Activated CD4-positive, alpha-beta T cell treated with anti-CD3 and anti-CD28 coated beads, Interleukin-2, amount 10 ng/mL, durations not matched to agents 7 days and 5 days (primary cell): ENCODE measurements at places on chromosomes 1 and 21.

DNA sequence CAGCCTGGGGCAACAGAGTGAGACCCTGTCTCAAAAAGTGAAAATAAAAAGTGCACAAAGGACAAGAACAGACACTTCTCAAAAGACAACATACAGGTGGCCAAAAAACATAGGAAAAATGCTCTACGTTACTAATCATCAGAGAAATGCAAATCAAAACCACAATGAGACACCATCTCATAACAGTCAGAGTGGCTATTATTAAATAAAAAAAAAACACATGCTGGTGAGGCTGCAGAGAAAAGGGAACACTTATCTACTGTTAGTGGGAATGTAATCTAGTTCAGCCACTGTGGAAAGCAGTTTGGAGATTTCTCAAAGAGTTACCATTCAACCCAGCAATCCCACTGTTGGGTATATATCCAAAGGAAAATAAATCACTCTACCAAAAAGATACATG is 173.2 kb downstream of the SMYD3 start:
- H3K27ac ChIP-seq = no peak overlapping the region
- DNase-seq = no peak
- no peaks in the 10 kb centered on the region for H3K27me3 ChIP-seq
- H3K4me3 ChIP-seq = no peak overlapping the region
- H3K4me1 ChIP-seq = peaks cover 23% of the 10 kb centered on the region
- peaks cover 20% of the 10 kb centered on the region for H3K36me3 ChIP-seq

DNA sequence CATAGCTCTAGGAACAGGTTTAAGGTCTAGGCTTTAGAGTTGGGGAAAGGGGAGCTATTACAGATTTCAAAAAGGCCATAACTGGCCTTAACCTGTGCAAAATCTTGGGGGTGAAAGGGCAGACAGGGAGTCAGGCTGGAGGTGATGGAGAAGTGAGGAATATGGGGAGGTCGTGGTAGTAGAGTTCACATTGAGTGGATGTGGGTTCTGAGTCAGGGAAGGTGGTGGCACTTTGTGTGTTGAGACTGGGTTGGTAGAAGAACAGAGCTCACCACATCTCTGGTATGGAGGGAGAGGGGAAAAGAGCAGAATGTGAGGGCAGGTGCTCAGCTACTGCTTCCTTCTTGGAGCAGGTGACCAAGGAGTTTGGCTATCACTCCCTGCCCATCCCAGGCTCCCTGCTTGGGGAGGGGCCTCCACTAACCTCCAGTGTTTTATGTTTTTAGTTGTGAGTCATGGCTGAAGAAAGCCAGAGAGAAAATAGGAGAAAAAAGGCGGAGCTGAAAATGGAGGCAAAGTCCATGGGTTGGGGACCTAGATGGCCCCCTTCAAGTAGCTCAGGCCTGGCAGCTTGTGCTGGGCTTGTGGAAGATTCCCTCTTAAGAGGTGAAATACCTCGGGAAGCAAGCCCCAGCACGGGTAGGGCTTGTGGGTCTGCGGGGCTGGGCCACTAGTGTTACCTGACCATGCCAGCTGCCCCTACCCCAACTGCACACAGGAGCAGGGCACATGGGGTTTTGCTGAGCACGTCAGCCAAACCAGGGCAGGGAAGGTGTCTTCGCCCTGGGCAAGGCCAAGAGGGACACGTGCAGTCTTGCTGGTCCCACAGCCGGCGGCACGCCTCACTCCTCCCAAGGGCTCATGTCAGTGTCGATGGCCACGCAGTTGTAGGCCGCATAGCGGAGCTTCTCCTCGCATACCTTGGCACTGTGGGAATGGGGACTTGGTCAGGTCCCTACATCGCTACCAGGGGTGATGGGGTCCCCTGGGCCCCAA is 8.2 kb downstream of the HECTD3 start:
- peaks cover 9% of the 10 kb centered on the region for H3K4me1 ChIP-seq
- H3K36me3 ChIP-seq = peaks cover 34% of the 10 kb centered on the region
- H3K4me3 ChIP-seq = no peak overlapping the region
- H3K27ac ChIP-seq = no peak overlapping the region
- no peaks in the 10 kb centered on the region for H3K27me3 ChIP-seq
- DNase-seq = no peak

DNA sequence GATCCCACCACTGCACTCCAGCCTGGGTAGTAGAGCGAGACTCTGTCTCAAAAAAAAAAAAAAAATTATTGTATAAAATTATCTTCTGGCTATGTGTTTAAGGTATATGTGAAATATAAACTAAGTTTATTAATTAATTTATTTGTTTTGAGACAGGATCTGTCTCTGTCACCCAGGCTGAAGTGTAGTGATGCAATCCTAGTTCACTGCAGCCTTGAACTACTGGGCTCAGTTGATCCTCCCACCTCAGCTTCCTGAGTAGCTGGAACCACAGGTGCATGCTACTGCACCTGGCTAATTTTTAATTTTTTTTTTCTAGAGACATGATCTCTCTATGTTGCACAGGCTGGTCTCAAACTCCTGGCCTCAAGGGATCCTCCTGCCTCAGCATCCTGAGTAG is 67.9 kb downstream of the RD3 start:
- no peaks in the 10 kb centered on the region for H3K36me3 ChIP-seq
- H3K4me3 ChIP-seq = no peak overlapping the region
- peaks cover 6% of the 10 kb centered on the region for H3K4me1 ChIP-seq
- no peak for DNase-seq

DNA sequence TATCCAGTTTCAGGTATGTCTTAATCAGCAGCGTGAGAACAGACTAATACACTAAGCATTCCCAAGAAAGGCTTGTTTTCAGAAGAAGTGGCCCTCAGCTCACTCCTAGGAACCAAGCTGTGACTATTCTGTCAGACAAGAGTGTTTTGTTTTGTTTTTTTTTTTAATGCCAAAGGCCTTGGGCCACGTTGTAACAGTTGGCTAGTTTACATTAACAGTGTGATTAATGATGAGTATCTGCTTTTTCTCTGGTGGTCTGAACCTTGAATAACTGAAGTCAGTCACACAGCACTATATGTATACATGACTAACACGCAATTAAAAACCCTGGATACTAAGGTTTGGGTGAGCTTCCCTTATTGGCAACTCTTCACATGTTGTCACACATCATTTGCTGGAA is 21.9 kb downstream of the DPYD start:
- H3K27ac ChIP-seq = no peak overlapping the region
- H3K27me3 ChIP-seq = no peaks in the 10 kb centered on the region
- no peak for DNase-seq
- H3K36me3 ChIP-seq = peaks cover 31% of the 10 kb centered on the region
- no peak overlapping the region for H3K4me3 ChIP-seq

GRCh38 chr1:10986525-10986890 is 25.9 kb upstream of the TARDBP start:
- DNase-seq = no peak
- H3K27ac ChIP-seq = no peak overlapping the region
- H3K4me3 ChIP-seq = no peak overlapping the region
- no peaks in the 10 kb centered on the region for H3K4me1 ChIP-seq

- H3K4me3 ChIP-seq = no peak overlapping the region
- DNase-seq = no peak
- peaks cover 3% of the 10 kb centered on the region for H3K4me1 ChIP-seq
- no peak overlapping the region for H3K27ac ChIP-seq
- no peaks in the 10 kb centered on the region for H3K27me3 ChIP-seq
Measured at GRCh38 chr1:3914331-3914851, 14.3 kb upstream of the C1orf174 start.

DNA sequence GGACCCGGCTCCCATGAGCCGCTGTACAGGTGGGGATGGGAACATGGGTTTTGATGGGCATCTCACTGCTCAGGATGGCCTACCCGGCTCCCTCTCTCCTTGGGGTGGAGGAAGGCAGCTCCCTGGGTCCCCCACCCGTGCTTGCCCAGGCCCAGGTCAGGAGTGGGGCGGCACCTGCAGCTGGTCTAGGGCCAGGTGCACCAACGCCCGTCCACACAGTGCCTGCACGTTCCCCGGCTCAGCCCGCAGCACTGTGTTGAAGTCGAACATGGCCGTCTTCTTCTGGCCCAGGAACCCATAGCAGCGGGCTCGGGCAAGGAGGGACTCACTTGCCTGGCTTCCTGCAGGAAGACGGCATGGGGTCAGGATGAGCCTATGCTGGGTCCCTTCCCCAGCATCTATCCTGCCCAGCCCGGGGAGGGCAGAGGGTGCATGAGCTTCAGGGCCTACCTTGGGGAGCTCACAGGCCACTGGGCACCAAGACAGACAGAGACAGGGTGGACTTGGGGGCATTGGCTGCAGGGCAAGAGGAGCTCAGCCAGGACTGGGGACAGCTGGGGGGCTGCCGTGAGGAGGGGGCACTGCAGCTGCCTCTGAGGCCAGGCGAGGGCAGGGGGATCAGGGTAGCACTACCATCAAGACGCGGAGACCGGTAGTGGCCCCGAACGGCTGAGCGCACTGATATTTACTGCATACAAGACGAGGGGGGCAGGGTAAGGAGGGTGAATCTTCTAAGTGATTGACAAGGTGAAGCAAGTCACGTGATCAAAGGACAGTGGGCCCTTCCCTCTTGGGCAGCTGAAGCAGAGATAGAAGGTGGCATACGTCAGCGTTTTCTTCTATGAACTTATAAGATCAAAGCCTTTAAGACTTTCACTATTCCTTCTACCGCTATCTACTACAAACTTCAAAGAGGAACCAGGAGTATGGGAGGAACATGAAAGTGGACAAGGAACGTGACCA is 17.8 kb downstream of the TTC34 start:
- peaks cover 21% of the 10 kb centered on the region for H3K27me3 ChIP-seq
- H3K4me1 ChIP-seq = peaks cover 5% of the 10 kb centered on the region
- no peak for DNase-seq
- no peak overlapping the region for H3K4me3 ChIP-seq
- no peak overlapping the region for H3K27ac ChIP-seq

DNA sequence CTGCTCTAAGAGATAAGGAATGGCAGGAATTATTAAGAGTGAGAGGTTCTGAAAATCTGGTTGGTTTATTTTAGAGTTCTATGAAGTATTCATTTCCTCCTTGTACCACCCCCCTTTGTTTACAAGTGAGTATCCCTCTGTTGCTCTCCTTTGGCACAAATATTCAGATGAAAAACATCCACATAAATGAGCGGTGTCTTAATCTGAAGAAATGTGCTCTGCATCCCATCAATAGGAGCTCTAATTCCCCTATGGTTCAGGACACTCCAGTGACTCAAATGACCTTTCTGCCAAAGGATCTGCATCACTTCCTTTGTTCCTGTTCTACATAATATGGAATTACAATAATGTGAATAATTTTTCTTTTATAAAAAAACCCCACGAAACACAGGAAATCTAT is 16.6 kb downstream of the DDAH1 start:
- DNase-seq = no peak
- no peaks in the 10 kb centered on the region for H3K4me1 ChIP-seq
- no peaks in the 10 kb centered on the region for H3K27me3 ChIP-seq
- no peaks in the 10 kb centered on the region for H3K36me3 ChIP-seq

DNA sequence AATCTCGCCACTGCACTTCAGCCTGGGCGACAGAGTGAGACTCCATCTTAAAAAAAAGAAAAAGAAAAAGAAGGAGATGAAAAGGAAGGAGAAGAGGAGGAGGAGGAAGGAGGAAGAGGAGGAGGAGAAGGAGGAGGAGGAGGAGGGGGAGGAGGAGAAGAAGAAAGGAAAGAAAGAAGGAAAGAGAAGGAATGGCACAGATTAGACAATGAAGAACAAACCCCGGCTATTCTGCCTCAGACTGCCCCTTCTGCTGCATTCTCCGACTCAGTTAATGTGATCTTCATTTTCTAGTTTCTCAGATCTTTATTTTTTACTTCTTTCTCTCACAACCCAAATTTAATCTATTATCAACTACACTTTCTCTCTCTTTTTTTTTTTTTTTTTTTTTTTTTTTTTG is 40.1 kb upstream of the PTGFRN start:
- no peak overlapping the region for H3K4me3 ChIP-seq
- no peak for DNase-seq
- H3K36me3 ChIP-seq = peaks cover 2% of the 10 kb centered on the region
- H3K27me3 ChIP-seq = no peaks in the 10 kb centered on the region
- peaks cover 8% of the 10 kb centered on the region for H3K4me1 ChIP-seq
- no peak overlapping the region for H3K27ac ChIP-seq

DNA sequence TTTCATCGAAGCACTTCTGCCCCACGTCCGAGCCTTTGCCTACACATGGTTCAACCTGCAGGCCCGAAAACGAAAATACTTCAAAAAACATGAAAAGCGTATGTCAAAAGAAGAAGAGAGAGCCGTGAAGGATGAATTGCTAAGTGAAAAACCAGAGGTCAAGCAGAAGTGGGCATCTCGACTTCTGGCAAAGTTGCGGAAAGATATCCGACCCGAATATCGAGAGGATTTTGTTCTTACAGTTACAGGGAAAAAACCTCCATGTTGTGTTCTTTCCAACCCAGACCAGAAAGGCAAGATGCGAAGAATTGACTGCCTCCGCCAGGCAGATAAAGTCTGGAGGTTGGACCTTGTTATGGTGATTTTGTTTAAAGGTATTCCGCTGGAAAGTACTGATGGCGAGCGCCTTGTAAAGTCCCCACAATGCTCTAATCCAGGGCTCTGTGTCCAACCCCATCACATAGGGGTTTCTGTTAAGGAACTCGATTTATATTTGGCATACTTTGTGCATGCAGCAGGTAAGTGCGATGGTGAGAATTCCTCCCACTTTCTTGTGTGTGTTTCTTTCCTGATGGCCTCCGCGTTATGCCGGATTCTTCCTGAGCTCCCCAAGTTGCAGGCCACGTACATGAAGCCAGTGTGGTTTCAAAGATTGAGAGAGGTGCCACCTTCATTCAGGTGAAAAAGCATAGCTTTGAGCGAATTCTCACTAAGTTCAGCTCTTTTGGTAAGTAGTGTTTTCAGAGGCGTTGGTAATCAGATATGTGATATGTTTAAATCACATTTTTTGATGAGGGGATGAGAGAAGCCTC is 6.0 kb downstream of the NFIA start:
- no peak overlapping the region for H3K4me3 ChIP-seq
- H3K4me1 ChIP-seq = peaks cover 5% of the 10 kb centered on the region
- DNase-seq = no peak
- H3K36me3 ChIP-seq = peaks cover 5% of the 10 kb centered on the region

DNA sequence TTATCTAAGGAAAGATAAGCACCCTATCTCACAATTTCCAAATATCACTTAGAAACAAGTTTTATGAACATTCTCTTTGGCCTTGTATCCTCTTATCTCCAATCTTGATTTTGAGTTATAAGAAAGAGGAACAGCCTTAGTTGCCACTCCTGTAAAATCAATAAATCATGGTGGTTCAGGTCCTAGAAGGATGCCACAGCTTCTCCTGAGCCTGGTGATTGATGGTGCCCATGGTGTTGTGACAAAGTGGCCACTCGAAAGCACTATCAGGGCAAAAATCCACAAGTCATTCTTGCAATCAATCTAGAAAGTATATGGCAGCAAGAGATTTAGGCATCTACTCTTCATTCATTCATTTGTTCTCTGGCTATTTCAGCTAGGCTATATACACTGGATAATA is 27.8 kb downstream of the GBP6 start:
- H3K4me3 ChIP-seq = no peak overlapping the region
- H3K4me1 ChIP-seq = no peaks in the 10 kb centered on the region
- DNase-seq = no peak
- H3K27ac ChIP-seq = no peak overlapping the region
- peaks cover 2% of the 10 kb centered on the region for H3K27me3 ChIP-seq

DNA sequence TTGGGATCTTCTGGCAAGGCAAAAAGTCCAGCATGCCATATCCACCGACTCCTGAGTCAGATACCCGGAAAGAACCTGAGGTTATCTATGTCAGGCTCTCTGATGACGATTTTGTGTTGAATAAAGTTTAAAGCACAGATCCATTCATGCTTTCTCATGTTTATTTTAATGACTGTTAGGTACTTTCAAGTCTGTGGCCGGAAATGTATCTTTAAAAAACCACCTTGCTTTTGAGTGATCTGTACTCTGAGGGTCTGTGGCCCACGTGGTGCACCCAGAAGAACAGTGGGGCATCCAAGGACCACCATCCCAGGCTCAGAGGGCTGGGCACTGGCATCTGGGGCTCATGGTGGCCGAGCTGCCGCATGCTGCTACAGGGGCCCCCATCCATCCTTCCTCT is 30.1 kb upstream of the VASH2 start:
- H3K27me3 ChIP-seq = peaks cover 10% of the 10 kb centered on the region
- H3K4me3 ChIP-seq = no peak overlapping the region
- H3K27ac ChIP-seq = no peak overlapping the region
- H3K36me3 ChIP-seq = no peaks in the 10 kb centered on the region
- no peaks in the 10 kb centered on the region for H3K4me1 ChIP-seq
